ENCODE measurements at places on chromosomes 11 and 22.
A peak's percentile ranks its signal among the peaks of the same experiment; 100 is the strongest.

GRCh38 chr22:38481162-38481870 lies 13.4 kb downstream of the KDELR3 start:
- no peak for DNase-seq

GRCh38 chr22:48424201-48424627 lies 1403.5 kb downstream of the BRD1 start:
- no peak for DNase-seq

DNA sequence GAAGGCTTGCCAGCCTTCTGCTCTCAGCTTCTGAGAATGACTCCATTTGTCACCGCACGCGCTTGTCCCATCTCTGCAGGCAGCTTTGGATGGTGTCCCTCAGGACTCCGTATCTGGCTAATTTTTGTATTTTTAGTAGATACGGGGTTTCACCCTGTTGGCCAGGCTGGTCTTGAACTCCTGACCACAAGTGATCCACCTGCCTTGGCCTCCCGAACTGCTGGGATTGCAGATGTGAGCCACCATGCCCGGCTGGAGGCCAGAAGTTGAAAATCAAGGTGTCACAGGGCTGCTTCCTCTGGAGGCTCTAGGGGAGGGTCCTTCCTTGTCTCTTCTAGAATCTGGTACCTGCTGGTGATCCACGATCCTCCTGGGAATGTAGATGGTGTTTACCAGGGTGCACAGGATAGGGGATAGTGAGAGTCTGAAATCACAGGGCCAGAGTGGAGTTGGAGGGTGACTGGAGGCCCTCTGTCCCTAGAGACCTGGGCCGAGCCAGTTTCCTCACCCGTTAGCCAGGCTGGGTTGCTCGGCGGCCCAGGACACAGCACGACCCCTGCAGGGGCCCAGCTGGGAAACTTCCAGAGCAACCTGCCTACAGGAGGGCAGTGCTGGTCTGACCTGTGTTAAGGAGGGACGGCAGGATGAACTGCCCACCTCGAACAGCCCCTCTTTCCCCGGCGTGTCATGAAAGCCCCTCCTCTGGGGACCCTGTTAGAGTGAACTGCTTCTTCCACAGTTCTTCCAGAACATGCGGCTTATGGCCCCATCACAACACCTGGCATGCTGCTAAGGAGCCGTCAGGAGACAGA lies 48.9 kb upstream of the SHANK2 start:
- no peak for DNase-seq

GRCh38 chr11:61446211-61446651 lies 16.3 kb downstream of the SDHAF2 start:
- DNase-seq: peak; percentile 96

- peak; percentile 54 for DNase-seq
Measured at GRCh38 chr11:10208131-10208575, 85.9 kb downstream of the SBF2 start.

GRCh38 chr11:6545917-6546605 lies 49.0 kb downstream of the DNHD1 start:
- no peak for DNase-seq

DNA sequence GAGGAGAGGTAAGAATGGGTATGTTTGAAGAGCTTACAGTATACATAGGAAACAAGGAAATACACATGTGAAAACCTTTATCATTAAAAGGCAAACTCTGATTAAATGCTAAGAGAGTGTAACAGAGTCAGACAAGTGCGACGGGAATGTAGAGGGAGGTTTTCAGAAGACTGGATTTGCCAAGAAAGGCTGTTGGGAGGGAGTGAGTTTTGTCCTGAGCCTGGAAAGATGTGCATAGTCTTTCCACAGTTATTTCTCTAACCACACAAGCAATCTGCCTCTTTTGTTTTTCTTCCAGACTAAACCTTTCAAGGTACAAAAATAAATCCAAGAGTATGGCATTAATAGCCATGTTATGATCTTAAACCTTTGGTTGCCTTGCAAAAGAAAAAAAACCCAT lies 170.9 kb downstream of the KIRREL3 start:
- no peak for DNase-seq

DNA sequence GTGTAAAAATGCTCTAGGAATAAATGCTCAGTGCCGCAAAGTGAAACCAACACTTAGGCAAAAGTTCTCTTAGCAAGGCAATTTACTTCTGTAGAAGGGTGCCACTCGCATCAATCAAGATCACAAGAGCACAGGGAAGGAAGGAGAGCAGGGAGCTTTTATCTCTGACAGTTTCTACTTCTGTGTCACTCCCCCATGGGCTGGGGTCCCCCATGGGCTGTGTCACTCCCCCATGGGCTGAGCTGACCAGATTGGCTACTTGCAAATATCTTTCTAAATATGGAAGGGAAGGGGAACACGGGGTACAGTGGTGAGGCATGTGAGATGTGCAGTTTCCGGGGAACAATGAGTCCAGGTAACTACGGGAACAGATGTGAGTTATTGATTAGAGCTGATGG lies 397 bp downstream of the OR52N2 start:
- peak; percentile 2 for DNase-seq

DNA sequence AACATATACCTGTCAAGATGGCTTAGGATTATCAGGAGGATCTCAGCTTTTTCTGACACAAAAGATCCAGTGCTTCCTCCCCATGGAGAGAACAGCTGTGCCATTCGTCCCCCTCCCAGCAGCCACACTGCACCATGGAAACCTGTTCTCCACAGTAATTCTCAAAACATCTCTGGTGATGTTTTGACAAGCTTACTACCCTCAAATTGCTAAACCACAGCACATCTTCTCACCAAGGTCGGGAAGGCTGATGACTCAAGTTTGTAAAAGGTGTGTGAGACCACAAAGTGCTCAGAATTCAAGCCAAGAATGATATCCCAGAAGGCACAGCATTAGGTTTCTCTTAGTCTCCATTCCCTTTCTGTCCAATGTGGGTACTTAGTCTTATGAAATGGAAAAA lies 3.9 kb upstream of the RAB38 start:
- no peak for DNase-seq

DNA sequence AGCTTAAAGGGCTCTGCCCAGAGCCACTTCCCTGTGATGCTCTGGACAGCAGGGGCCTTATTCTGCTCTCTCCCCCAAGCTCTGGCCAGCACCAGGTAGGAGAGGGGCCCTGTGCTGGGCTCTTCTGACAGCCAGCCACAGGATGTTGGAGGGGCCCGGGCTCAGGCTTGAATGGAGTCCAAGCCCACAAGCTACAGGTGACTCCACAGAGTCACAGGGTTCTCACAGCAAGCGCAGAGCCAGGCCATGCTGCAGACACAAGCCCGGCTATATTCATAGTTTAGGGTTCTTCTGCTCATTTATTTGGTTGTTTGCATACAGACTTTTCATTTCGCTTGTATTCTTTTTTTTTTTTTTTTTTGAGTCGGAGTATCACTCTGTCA lies 1392.8 kb downstream of the BRD1 start:
- DNase-seq: no peak

DNA sequence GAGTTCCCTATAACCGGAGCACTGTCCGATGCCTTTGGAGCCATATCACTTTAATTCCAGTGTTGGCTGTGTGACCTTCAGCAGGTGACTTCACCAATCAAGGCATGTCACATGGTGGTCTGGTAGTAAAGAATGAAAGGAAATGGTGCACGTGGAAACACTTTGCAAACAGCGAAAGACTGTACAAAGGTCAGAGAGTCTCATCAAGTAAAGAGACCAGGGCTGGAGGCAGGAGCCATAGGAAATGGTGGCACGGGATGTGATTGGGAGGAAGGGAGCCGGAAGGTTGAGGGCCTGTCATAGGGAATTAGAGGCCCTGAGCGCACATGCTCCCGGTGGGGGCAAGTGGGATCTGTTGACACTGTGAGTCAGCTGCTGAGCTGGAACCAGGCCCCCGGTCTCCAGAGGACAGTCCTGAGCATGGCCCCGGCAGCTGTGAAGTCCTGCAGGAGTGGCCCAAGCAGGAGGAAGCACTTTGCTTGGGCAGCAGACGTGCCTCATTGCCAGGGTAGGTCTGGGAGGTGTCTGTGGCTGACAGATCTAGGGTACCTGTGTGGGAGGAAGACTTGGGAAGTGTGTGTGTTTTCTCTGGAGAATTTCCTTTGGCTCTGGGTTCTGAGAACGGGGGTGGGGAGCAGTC lies 2.0 kb downstream of the DAGLA start:
- no peak for DNase-seq

DNA sequence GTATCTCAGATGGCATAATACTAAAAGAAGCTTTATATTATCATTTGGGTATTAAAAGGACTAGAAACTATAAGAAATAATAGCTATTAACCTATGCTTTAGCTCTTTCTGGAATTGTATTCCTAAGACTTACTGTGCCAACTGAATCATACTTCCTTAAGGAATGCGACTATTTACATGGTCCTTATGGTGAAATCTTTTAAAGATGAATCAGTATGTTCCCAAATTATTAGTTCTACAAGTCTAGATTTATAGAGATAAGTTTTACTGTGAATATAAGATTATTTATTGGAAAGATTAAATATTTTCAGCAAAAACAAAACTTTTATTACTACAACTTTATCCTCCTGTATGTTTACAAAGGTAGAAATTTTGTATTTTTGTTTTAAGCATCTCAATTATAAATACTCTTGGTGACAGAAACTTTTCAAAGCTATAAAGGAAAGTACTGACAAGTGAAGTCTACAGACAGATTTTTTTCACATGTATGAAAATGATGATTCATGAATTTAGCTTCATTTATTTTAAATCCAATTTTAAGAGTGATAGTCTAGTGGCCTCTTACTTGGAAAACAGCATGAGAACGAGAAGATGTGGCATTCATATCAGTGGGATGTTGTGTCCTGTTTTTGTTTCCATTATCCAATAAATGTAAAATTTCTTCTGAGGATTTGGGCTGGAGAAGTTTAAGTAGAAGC lies 17.8 kb downstream of the KIF18A start:
- DNase-seq: peak; percentile 50

GRCh38 chr11:72075109-72075508 lies 5.2 kb downstream of the NUMA1 start:
- peak; percentile 32 for DNase-seq

GRCh38 chr11:101835506-101836063 lies 79.2 kb upstream of the CEP126 start:
- no peak for DNase-seq

DNA sequence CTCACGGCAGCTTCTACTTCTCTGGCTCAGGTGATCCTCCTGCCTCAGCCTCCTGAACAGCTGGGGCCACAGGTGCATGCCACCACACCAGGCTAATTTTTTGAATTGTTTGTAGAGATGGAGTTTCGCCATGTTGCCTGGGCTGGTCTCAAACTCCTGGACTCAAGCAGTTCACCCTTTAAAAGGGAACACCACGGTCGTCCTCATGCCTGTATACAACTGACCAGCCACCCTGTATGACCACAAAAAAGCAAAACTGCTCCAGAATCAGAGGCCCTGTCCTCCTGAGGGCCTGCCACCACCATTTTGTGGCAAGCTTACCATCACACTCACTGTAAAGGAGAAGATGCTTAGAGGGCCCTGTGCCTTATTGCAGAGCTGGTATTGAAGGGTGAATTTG lies 2.2 kb downstream of the GLB1L3 start:
- no peak for DNase-seq

GRCh38 chr11:119550053-119550752 lies 127.2 kb upstream of the THY1 start:
- DNase-seq: no peak

GRCh38 chr11:19467904-19468303 lies 227.2 kb upstream of the E2F8 start:
- DNase-seq: no peak

GRCh38 chr11:82732734-82733443 lies 775 bp downstream of the FAM181B start:
- DNase-seq: no peak

DNA sequence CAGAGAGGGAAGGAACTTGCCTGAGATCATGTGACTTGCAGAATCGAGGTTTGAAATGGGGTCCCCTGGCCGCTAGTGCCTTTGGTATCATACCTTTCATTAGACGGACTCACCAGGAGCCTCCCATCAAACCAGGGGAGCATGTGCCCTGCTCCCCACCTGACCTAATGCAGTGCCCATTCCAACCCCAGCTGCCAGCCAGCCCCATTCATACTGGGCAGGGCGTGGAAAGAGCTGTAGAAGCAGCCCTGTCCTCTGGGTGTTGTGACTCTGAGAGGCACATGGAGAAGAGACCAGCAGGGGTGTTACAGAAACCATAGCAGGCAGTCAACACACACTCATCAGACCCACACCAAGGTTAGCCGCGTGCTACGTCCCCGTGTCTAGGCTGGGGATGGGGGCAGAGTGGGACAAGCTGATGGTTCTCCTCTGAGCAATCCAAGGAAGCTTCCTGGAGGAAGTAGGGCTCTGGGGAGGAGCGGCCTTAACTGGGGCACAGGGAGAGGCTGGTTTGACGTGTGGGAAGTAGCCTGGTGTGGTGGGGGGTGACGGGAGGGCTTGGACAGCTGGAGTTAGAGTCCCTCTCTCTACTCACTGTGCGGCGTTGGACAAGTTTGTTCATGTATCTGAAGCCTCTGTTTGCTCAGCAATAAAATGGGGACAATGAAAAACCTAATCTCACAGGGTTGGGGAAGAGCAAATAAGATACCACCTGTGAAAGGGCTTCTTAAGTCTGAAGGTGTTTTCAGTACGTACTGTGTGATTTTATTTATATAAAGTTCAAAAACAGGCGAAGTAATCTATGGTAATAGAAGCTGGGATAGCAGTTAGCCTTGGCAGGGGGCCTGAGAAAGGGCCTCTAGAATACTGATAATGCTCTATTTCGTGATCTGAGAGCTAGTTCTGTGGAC lies 14.0 kb downstream of the GRIK4 start:
- no peak for DNase-seq

GRCh38 chr11:116413301-116414242 lies 359.2 kb downstream of the BUD13 start:
- DNase-seq: no peak

- DNase-seq: no peak
Measured at GRCh38 chr11:76444065-76444383, 794 bp upstream of the EMSY start.

DNA sequence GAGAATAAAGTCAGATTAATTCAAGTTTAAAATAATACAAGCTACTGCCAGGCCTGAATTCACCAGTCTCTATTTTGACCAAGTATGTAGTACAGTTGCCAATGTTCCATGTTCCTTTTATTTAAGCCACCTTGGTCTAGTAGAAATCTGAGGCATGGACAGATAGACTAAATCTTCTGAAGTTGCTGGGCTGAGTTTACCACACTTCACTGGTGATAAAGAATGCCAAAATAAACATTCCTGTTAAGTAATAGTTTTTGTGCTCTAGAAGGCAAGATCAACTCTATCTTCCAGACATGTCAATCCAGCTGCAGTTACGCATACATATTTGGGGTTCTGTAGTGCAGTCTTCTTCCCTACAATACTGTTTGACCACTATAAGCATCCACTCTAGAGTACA lies 83.9 kb upstream of the C11orf87 start:
- peak; percentile 8 for DNase-seq

DNA sequence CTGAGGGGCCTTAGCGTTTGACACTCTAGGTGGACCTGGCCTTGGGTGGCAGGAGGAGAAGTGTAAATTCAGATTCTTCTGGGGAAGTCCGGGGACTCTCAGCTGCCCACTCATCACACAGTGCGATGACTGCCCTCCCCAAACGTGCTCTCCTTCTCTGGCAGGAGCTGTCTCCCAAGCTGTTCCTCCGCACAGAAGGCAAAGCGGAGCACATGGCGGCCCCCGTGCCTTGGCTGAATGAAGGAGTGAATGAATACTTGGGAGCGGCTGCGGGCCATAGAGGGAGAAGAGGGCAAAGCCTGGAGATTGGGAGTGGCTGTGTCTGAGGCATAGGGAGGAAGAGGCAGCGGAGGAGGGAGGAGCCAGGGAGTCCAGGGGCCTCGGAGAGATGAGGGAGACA lies 6.9 kb upstream of the NAA40 start:
- no peak for DNase-seq

Measured in cardiac muscle cell (in vitro differentiated cells and primary cell).